T-helper 22 cell (primary cell): ENCODE measurements at places on chromosomes 7 and 10.

GRCh38 chr7:50095634-50096033 lies 2.6 kb upstream of the ZPBP start:
- DNase-seq = no peak

GRCh38 chr7:4100691-4101090 lies 581.4 kb upstream of the FOXK1 start:
- no peak for DNase-seq

DNA sequence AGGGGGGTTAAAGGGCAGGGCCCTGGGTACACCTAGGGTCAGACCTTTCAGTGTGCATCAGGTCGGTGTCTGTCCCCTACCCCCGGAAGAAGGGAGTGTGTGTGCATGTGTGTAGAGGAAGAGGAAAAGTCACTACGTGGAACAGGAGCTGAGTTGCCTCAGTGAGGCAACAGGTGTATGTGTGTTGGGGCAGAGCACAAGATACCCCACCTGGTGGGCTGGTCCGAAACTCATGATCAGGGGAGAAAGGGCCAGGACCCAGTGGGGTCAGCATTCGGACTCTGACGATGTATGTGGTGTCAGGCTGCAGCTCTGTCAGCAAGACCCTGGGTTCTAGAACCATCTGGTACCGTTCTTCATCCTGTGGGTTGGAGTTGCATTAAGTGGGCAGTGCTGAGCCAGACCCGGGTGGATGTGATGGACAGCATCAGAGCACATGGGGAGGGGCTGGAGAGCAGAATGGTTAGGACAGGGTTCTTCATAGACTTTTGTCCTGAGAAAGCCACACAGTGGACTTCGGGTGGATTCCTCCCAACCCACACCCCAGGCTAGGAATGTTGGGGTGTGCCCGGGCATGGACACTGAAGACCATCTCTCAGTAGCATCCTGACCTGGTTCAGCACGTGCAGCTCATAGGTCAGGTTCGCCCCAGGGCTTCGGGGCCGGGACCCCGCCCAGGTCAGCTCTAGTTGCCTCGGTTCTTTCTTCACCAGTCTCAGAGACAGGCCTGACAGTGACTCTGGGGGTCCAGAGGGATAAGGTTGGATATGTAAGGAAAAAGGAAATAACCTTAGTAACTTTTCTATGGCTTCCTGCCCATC lies 10.7 kb downstream of the EPHA1 start:
- DNase-seq = no peak

- DNase-seq = no peak
These were observed 42.2 kb downstream of the ACSM6 start for GRCh38 chr10:95236068-95236903.

DNA sequence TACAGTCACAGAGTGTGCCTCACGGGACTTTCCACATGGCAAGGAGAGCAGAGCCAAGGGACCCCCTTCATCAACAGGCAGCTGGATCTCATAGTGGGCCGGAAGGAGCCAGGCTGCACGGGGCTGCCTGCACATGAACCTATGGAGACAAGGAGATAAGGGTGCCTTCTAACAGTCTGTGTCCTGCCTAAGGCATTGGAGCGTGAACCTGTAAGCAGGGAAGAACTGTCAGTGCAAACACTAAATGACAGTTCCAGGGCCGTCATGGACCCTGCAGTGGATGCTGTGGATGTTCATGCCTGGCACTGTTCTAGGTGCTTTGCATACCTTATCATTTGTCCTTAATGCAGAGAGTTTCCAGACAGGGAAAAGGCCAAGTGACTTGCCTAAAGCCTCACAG lies 85.9 kb downstream of the WIPF3 start:
- DNase-seq = no peak

- DNase-seq = no peak
These were observed 3.6 kb downstream of the CAMK2B start for GRCh38 chr7:44321796-44322195.

GRCh38 chr7:31707089-31707488 lies 20.1 kb downstream of the PPP1R17 start:
- no peak for DNase-seq

DNA sequence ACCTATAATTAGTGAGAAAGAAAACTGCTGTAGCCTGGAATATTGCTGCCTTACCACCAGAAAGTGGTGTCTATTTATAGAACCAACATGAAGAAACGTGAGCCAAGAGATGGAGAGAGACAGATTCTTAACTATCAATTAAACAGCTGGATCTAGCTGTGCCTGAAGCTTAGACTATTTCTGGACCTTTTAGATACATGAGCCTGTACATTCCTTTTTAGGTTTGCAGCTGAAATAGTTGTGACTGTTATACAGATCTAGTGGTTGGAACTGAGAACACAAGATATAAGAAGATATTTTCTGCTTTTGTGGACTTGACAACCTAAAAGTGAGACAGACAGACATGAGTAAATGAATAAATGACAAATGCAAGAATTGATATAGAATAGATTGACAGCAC lies 73.4 kb downstream of the CDK14 start:
- DNase-seq = no peak

GRCh38 chr10:70992436-70992835 lies 104.1 kb upstream of the PCBD1 start:
- no peak for DNase-seq

DNA sequence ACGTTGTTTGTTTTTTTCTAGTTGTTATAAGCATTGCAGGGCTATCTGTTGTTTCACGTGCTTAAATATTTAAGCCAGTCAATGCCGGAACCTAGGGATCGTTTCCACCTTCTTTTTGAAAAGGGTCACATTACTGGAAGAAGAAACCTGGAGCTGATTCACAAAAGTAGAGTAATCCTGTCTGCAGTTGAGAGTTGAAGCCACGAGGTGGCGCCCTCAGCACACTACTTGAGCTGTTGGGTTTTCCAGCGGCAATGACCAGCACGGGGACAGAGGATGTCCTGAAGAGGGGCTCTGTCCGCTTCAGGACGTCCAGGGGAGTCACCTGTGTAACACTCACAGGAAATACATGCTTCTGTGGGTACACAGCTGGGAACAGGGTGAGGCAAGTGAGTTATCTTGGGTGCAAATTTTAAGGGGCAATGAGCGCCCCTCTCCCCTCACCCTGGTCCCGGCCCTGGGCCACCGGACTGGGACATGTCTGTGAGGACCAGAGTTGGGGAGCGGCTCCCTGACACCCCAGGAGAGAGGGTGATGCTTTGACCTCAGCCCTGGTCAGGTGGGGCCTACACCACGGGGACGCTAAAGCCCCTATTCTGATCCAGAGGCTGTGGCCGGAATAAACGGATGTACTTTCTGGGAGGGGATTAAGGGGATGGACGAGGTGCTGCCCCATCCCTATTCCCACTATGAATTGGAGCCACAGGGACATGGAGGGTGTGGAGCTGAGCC lies 26.3 kb upstream of the WDFY4 start:
- no peak for DNase-seq

DNA sequence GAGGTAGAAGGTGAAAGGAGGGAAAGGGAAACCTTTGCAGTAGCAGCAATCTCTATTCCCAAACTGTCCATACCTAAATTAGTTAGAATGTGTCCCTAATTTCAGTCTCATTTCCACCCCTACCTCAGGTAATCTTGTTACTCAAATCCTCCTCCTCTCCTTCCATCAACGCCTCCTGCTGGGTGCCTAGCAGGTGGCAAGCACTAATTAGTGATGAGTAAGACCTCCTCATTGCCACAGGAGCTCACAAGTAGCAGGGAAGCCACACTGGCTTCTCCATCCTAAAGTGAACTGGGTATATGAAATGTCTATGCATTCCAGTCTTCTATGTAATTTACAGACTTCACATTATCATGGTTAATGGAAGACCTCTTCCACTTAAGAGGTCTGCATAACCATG lies 25.7 kb upstream of the FAM133B start:
- DNase-seq = no peak

DNA sequence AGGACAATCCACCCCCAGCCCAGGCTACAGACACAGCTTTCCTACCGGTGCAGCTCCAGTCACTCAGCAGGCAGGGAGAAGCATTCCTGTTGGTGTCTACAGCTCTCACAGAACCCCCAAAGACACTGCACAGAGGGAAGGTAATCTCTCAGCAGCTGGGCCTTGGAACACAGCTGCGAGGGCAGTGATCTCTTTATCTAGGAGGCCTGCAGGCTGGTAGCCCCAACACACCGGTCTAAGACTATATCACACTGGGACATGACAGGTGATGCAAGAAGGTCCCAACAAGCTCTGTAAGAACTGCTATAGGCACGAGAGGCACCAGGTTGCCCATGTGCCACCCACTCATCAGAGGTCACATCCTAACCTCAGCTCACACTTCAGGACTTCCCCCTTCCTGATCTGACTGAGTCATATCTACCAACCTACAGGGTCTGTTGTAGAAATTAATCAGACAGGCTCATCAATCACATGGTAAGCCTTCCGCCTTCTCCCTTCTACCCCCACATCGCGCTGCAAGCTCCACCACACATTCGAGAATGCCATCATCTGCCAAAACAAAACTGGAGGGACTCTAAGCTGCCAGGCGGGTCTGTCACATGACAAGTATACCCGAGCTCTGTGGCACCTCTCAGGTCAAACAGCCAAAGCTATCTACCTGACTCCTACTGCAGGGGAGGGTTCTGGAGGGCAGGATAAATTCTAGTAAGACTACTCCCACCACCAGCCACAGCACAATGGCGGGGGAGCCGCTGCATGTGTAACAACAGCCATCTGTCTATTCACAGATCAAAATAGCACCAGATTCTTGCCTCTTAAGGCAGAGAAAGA lies 26.1 kb downstream of the FAM53B start:
- DNase-seq = peak; percentile 87

DNA sequence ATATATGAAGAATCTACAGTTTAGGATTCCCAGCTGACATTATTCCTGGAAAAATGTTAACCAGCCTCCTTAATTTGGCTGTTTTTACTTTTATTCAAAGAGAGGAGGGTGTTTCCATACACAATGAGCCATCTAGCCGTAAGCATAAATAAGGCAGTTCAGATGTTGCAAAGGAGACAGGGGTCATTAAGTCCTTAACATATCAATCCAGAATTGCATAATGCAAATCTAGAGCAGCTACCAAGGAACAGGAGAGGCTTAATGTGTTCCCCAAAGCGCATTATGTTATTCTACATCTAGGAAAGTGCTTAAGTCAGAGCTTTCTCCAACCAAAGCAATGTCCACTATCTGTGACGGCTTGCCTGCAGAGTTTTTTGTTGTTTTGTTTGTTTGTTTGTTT lies 32.4 kb upstream of the TCF7L2 start:
- no peak for DNase-seq

DNA sequence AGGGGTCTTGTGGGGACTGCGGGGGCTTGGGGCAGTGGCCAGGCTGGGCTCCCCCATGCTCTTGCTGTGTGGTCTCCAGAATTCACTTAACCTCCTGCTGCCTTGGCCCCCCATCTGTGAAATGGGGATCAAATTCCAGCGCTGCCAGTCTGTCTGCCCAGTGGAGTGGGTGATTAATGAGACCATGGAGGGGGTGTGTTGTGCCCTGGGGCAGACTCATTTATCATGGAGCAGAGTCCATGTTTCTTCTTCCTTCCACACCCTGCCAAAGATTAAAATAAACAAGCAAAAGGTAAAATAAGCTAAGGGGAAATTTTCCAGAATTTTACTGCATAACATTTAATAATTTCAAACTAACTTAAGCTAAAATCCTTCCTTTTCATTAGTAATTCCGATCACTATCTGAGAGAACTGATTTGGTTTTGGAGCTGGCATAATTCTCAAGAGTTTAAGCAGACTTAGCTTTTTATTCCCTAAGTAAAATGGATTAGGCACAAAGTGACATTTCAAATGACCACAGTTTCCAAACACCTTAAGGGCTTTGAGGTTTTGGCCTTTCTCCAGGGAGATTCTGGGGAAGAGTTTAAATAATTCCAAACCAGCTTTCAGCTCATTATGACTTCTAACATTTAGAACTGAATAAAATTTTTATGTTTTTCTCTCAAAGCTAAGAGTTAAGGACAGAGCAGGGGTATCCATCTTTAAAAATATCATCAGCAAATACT lies 211.9 kb downstream of the CXCL12 start:
- DNase-seq = no peak

DNA sequence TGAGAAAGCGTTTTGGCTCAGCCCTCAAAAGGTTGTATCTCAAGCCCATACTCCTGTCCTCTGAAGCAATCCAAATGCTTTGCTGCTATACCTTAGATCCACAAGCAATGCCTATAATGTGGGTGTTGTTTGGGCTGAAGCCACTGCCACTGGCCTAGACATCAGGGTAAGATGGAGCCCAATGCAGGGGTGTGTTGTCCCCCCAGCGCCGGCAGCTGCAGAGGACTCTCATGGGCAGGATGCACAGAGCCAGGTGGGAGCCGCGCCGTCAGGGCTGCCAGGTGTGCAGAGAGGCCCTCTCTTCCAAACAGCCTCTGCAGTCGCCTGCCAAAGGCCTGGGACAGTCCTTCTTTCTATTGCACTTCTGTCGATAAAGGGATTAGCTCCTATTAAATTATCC lies 205.2 kb upstream of the SHH start:
- no peak for DNase-seq

DNA sequence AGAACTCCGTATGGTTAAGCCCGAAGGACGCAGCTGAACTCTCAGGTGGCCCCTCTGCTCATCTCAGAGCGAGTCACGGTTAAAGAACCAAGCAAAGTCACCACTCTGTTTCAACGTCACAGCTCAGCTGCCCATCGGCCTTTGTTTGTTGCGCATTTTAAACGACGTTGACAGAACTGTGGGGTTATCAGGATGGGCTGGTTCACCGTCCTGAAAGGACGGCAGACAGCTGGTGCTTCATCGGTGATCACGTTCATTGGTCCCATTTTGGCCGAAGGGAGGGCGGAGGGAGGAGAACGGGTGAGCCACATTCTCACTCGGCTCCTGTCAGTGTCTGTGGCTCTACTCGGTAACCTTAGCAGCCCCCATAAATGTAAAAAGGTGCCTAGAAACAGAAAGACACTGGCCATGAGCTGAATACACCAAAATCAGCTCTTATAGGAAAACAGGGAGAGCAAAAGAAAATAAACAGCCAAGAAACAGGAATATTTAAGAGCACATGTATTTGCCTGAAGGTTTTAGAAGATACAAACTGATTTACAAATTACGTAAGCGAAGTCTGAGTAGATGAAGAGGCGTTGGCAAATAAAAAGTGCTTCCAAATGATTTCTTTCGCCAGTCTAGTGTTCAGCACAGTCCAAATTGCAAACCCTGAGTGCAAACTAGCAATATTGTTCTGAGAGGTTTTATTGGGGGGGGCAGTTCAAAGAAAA lies 8.4 kb downstream of the PRKAG2 start:
- no peak for DNase-seq

DNA sequence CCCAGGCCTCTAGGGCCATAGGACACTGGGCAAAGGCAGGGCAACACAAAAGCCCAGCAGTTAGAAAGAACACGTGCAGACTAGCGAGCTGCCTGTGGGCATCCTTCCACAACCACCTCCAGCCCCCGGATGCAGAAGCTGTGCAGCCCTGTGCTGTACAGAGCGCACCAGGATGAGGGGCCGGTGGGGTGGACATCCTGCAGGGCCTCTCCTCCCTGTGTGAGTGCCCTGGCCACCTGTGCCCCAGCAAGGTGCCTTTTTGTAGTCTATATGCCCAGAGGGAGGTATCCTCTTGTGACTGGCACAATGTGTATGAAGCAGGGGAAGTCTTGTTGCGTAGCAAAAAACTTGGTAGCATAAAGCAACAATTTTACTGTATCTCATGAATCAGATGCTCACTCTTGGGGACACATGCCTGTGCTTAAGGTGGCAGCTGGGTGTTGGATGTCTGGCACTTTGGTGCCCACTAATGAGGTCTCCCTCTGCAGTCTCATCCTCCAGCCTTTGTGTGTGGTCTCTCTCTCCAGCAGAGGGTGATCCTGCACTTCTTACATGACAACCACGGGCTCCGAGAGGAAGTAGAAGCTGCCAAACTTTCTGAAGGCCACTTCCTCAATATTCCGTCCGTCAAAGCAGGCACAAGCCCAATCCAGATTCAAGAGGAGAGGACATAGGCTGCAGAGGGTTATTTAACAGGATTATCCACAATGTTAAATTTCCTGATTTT lies 8.7 kb downstream of the NCAPG2 start:
- DNase-seq = peak; percentile 30
